ENCODE measurements at places on chromosomes 5 and 9.

DNA sequence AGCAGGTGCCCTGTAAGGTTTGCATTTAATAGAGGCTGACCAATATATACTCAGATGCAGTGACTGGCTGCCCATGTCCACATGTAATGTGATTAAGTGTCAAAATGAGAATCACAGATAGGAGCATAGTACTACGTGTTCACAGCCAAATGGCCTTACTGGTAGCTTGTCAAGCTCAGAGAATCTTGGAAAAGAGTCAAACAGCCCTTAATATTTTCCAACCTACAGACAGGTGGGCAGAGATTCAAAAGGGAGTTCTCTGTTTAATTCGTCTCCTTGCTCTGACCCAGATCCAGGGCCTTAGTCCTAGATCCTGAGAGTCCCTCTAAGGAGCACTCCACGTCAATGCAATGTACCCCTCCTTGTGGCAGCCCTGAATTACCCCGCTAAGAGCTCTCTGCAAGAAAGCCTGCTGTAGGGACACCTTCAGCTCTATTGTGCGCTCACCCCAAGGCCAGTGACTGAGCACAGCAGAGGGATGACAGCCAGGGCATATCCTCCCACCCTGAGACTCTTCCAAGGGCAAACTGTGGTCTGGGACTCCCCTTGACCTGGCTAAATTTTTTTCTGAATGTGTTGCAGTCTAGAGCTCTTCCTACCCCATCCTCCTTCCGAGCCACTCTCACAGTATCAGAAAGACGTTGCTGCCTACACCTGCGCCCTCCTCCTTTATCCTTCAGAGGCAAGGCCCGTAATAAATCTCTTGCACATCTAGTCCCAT, 159.2 kb downstream of the SNCAIP start:
- no peak for DNase-seq

- no peak for DNase-seq
These were observed 144.7 kb upstream of the IER5L start for GRCh38 chr9:129322641-129323375.

DNA sequence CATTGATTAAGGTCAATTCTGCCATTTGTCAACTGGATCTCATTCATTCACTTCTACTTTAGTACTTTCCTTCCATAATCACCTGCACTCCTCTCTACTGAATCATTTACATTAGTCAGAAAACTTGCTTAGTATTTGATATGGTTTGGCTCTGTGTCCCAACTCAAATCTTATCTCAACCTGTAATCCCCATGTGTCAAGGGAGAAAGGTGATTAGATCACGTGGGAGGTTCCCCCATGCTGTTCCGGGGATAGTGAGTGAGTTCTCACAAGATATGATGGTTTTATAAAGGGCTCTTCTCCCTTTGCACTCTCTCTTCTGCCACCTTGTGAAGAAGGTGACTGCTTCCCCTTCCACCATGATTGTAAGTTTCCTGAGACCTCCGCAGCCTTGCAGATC, 23.7 kb upstream of the UGCG start:
- no peak for DNase-seq

GRCh38 chr5:142873831-142874230, 103.7 kb downstream of the ARHGAP26 start:
- no peak for DNase-seq

- no peak for DNase-seq
These were observed 154.3 kb downstream of the NFIB start for GRCh38 chr9:14159440-14160216.

DNA sequence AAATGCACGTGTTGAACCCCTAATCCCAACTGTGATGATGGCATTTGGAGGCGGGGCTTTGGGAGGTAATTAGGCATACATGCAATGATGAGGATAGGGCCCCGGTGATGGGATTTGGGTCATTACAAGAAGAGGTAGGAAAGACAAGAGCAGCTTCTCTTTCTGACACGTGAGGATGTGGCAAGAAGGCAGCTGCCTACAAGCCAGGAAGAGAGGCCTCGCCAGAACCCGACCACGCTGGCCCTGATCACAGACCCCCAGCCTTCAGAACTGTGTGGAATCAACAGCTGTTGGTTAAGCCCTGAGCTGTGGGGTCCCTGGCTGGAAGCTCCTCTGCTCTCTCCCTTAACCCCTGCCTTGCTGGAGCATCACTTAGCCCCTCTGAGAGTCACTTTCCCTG, 57.5 kb downstream of the COL23A1 start:
- DNase-seq = no peak

DNA sequence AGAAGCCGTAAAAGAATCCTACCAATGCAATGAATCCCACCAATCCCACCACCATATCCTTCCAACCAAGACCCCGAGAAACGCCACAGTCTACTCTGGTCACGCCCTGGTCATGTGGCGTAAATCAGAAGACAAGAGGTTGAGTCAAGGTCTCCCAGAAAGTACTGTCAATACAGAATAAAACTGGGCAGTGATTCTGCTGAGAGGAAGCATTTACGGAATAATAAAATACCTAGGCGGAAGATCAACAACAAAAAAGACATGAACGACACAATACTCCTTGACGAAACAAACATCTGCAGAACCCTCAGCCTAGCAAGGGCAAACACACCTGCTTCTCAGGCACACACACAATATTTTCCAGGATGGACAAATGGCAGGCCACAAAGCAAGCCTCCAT, 62.8 kb downstream of the GOLM1 start:
- DNase-seq = no peak

DNA sequence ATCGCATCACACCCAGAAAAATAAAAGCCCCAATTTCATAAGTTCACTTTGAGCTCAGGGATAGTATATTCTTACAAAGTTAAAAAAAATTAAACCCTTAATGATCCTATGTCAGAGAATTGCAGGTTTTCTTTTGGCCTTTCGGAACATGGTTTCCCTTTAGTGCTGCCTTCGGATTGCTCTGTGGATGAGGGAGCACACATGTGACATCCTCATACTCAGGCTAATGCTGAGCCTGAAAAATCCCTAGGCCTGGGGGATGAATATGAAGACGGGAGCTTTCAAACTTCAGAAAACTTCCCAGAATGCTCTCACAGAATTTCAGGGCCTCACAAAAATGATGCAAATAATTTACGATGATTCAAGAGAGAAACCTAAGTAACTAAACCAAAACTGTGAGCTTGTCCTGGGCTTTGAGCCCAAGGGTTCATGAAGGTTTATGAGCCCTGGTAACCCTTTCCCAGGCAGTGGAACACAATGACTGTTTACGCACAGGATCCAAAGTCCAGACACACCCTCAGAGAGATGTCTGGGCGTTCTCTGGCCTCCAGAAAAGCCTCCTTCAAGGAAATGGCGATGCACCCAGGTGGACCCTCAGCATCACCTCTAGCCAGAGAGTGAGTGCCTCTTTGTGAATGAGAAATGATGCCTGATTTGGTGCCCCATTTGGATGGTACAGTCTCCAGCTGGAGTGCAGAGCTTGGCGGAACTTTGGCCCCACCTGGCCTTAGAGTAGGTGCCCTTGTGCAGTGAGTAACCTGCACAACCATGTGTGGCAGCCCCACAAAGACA, 145.4 kb downstream of the ENTREP1 start:
- DNase-seq = no peak

DNA sequence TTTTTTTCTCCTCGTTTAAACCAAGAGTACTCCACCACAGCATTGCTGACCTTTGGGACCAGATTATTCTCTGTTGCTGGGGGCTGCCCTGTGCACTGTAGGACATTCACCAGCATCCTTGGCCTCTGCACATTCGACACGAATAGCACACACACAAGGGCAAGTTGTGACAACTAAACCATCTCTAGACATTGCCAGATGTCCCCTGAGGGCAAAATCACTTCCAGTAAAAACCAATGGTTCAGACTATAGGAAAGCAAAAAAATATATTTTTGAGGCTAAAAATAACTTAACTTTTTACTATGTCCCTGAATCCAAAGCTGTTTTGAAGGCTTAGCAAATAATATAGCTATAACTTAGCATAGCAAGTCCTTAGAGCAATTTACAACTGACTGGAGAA, 65.9 kb downstream of the SEMA5A start:
- no peak for DNase-seq

- no peak for DNase-seq
These were observed 113.5 kb upstream of the PCA3 start for GRCh38 chr9:76650692-76651091.

DNA sequence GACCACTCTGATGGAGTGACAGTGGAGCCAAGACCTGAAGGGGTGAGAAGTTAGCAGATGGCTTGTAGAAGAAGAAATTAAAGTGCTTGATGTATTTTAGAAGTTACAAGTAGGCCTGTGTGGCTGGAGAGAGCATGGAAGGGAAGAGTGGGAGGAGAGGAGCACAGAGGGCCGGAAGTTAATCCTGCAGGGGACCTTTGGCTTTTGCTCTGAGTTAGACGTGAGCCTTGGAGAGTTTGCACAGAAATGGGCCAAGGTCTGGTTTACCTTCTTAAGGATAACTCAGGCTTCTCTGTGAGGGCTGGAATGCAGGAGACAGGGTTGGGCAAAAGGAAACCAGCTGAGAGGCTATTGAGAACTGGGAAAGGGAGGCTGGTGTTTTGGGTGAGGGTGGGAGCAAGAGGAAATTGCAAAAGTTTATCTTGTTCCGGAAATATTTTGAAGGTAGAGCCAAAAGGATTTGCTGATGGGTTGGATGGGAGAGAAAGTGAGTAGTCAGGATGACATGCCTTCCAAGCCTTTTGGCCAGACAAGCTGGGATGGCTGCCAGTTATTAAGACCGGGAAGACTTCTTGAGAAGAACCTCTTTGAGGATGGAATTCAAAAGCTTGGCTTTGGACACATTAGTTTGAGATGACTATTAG, 17.5 kb upstream of the F2RL1 start:
- DNase-seq = peak; percentile 48

DNA sequence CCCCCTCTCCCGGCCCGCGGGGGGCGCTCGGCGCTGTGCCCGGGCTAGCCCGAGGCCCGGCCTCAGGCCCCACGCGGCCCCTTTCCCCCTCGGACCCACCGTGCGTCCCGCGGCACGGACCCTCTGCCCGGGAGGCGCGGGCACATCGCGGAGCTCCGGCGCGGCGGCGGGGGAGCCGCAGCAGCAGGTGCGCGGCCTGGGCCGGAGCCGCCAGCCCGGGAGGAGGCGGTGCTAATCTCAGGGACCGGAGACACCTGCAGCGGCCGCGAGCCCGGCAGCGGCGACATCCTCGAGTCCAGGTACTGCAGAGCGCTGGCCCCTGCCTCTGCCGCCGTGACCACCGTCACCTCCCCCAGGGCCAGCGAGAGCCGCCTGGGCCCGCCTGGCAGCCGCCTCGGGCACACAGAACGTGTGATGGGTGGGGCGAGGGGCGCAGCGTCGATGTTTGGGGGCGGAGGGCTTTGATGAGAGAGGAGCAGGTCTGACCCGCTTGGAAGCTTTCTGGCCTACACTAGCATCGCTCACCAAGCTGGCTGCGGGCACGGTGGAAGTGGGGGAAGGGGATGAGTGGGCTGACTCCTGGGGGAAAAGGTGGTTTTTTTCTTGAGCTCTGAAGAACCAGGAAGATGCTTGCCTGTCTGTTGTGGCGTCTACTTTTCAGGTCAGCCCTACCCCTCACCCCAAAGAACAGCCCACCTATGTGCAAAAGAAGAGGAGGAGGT, 524 bp downstream of the CYFIP2 start:
- DNase-seq = peak; percentile 34

DNA sequence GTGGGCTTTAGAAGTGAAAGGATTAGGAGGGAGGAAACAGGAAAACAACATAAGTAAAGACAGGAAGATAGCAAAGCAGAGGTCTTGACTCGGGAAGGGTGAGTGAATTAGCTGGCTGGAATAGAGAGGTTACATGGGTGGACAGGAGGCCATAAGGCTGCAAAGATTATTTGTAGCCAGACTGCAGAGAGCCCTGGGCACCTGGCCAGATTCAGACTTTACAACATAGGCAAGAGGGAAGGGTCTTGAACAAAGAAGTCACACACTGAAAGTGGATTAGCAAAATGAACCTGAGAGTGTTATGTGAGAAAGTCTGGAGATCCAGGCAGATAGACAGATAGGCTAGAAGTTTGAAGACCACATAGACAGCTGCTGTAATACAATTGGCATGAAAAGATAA, 29.7 kb upstream of the CER1 start:
- DNase-seq = no peak

DNA sequence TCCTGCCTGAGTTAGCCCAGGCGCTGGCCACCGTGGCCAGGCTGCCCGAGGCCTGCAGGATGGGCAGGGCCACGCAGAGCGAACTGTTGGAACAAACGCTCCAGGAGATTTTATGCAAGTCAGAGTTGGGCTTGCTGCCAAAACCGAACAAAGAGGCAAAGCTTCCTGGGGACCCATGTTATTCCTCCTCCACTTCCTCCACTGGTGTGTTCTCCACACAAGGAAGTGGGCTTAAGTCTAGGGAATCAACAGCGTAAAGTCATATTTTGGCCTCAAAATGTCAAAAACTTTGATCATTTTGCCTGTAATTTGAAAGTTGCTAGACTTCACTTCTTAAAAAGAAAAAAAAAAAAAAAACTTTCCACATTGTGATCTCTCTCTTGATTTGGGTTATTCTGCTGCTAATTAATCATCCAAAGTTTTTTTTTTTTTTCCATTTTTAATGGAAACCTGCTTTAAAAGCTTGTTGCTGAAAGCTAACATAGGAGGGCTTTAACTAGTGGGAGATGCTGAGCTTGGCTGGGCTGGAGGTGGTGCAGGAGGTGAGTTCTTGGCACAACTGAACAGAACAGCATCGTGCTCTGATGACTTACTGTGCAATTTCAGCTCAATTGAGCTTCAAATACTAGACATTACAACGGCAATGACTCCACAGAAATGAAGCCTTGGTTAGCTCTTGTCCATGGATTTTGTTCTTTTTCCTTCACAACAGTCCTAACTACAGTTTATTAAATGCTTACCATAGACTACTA, 73.0 kb downstream of the PTPDC1 start:
- DNase-seq = no peak

DNA sequence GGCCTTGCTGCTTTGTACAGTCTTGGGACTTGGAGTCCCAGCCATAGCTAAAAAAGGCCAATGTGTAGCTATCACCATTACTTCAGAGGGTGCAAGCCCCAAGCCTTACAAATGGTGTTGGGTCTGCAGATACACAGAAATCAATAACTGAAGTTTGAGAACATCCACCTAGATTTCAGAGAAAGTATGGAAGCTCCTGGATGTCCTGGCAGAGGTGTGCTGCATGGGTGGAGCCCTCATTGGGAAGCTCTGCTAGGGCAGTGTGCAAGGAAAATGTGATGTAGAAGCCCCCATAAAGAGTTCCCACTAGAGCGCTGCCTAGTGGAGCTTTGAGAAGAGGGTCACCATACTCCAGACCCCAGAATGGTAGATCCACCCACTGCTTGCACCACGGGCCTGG, 626.7 kb upstream of the COX7C start:
- DNase-seq = no peak

- DNase-seq = no peak
These were observed 42.1 kb downstream of the CMYA5 start for GRCh38 chr5:79731775-79732174.
